ENCODE measurements at places on chromosomes 16 and 17. TPM values are rescaled to one million over a fixed set of nuclear protein-coding genes. Genes with fewer than 3 reads are reported as not detected.

ZG16 gene
- total RNA-seq: not detected

SLC38A8 gene
- total RNA-seq: not detected

ZNF778 gene
- 11.7 TPM for total RNA-seq

ACSM2B gene
- not detected for total RNA-seq

NGFR gene
- 0.70 TPM for total RNA-seq

RNU2-1 gene
- not detected for total RNA-seq

SERPINF2 gene
- 2.2 TPM for total RNA-seq

DNAH17 gene
- total RNA-seq: 1.5 TPM

KRTAP2-1 gene
- not detected for total RNA-seq

MT1X gene
- 332 TPM for total RNA-seq

KRTAP4-6 gene
- not detected for total RNA-seq

HBA2 gene
- 0.24 TPM for total RNA-seq

SRCIN1 gene
- total RNA-seq: 2.4 TPM

MT3 gene
- 0.28 TPM for total RNA-seq

FBXW10 gene
- 1.7 TPM for total RNA-seq
